H9 (cell line): ENCODE measurements at places on chromosomes 13 and 19. TPM values are rescaled to one million over a fixed set of nuclear protein-coding genes. Genes with fewer than 3 reads are reported as not detected.

GRCh38 chr19:30671622-30672051 is 299.5 kb downstream of the ZNF536 start:
- no peaks in the 10 kb centered on the region for H3K27me3 ChIP-seq
- H3K4me3 ChIP-seq: no peak overlapping the region
- H3K4me1 ChIP-seq: no peaks in the 10 kb centered on the region
- DNase-seq: no peak
- H3K36me3 ChIP-seq: no peaks in the 10 kb centered on the region
- H3K27ac ChIP-seq: no peak overlapping the region

- DNase-seq: peak; percentile 58
- H3K4me1 ChIP-seq: no peaks in the 10 kb centered on the region
- H3K36me3 ChIP-seq: no peaks in the 10 kb centered on the region
- no peak within 1 kb of the TSS for H3K27ac ChIP-seq
Observed at GRCh38 chr19:1512671-1513498, at the start of gene ADAMTSL5. Gene ADAMTSL5 (minus strand): TSS chr19:1513019. CDS start chr19:1510943, 2,076 bp downstream.

GRCh38 chr19:28864577-28865042 is 348.3 kb downstream of the UQCRFS1 start:
- H3K4me1 ChIP-seq: no peaks in the 10 kb centered on the region
- H3K27me3 ChIP-seq: no peaks in the 10 kb centered on the region
- H3K4me3 ChIP-seq: no peak overlapping the region
- no peak overlapping the region for H3K27ac ChIP-seq
- no peaks in the 10 kb centered on the region for H3K36me3 ChIP-seq
- no peak for DNase-seq

GRCh38 chr13:23983671-23984070 is 86.4 kb upstream of the C1QTNF9B start:
- H3K4me1 ChIP-seq: no peaks in the 10 kb centered on the region
- no peaks in the 10 kb centered on the region for H3K36me3 ChIP-seq
- no peaks in the 10 kb centered on the region for H3K27me3 ChIP-seq

DNA sequence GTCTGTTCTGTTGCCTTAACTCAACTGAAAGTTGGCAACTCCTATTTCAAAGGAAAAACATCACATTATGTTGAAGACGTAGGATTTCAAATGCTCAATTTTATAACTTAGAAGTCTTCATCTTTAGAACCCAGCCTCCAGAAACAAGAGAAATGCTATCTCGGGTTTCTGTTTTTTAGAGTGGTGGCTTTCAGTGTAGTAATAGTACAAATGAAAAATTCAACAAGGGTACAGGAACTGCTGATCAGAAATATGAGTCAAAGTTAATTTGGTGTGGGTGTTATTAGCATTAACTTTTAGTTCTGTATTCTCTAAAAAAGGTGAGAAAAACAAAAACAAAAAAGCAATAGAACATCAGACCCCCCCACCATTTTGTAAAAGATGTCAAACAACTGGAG is 56.6 kb upstream of the FLT1 start:
- H3K4me1 ChIP-seq: no peaks in the 10 kb centered on the region; the same call in 1 of the 2 replicates
- DNase-seq: no peak
- H3K36me3 ChIP-seq: no peaks in the 10 kb centered on the region; the same call in 2 of the 3 replicates
- no peak overlapping the region for H3K27ac ChIP-seq

- no peaks in the 10 kb centered on the region for H3K4me1 ChIP-seq
- H3K36me3 ChIP-seq: no peaks in the 10 kb centered on the region
- H3K27me3 ChIP-seq: no peaks in the 10 kb centered on the region
- no peak for DNase-seq
- H3K4me3 ChIP-seq: no peak overlapping the region
- no peak overlapping the region for H3K27ac ChIP-seq
Observed at GRCh38 chr13:71727042-71727441, 140.0 kb downstream of the DACH1 start.

- no peaks in the 10 kb centered on the region for H3K36me3 ChIP-seq
- H3K27me3 ChIP-seq: no peaks in the 10 kb centered on the region
- H3K27ac ChIP-seq: no peak overlapping the region
- H3K4me1 ChIP-seq: no peaks in the 10 kb centered on the region
Observed at GRCh38 chr19:6406401-6406800, 13.4 kb upstream of the GTF2F1 start.

- H3K36me3 ChIP-seq: no peaks in the 10 kb centered on the region
- H3K27me3 ChIP-seq: no peaks in the 10 kb centered on the region
- no peak overlapping the region for H3K4me3 ChIP-seq
- H3K27ac ChIP-seq: no peak overlapping the region
Observed at GRCh38 chr13:41019578-41020347, 647 bp upstream of the ELF1 start.

GRCh38 chr19:11451327-11451870 is 16.0 kb downstream of the PRKCSH start:
- H3K27ac ChIP-seq: no peak overlapping the region
- H3K36me3 ChIP-seq: peaks cover 8% of the 10 kb centered on the region; the same call in 2 of the 3 replicates
- H3K4me1 ChIP-seq: no peaks in the 10 kb centered on the region
- no peaks in the 10 kb centered on the region for H3K27me3 ChIP-seq

DNA sequence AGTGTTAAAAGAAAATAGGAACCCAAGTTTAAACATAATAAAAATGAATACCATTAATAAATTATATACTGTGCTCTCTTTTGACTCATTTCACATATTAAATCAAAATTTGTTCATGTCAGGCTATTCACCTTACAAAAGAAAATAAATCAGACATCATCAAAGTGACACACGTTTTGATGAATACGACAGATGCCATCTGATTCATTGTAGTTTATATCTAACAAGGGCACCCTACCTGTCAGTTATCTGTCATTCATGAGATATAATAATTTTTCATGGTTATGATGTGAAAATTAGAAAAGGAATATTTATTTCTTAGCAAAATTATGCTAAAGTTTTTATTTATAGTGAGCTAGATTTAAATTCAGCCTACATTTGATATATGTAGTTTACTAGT is 188.1 kb upstream of the PCDH17 start:
- H3K4me3 ChIP-seq: no peak overlapping the region
- DNase-seq: no peak
- no peaks in the 10 kb centered on the region for H3K27me3 ChIP-seq
- H3K36me3 ChIP-seq: no peaks in the 10 kb centered on the region

DNA sequence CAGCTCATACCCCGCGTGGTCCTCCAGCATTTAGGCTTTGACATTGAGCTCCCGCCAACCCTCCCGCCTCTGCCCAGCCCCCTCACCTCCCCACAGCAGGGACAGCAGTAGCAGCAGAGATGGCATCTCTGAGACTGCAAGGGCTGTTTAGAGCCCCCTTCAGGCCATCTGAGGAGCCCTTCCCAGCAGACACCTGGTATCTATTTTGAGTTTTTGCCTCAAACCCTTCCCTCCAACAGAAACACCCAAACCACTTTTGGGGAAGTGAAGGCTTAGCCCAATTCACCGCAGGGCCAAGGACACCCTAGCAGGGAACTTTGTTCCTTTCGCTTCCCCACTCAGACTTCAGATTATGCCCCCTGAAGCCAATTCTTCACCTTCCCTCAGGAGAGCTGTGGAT is 6.3 kb upstream of the ZNF175 start:
- H3K4me3 ChIP-seq: no peak overlapping the region
- H3K36me3 ChIP-seq: no peaks in the 10 kb centered on the region; the same call in 1 of the 2 replicates
- H3K27me3 ChIP-seq: no peaks in the 10 kb centered on the region
- no peaks in the 10 kb centered on the region for H3K4me1 ChIP-seq
- peak; percentile 51 for DNase-seq

DNA sequence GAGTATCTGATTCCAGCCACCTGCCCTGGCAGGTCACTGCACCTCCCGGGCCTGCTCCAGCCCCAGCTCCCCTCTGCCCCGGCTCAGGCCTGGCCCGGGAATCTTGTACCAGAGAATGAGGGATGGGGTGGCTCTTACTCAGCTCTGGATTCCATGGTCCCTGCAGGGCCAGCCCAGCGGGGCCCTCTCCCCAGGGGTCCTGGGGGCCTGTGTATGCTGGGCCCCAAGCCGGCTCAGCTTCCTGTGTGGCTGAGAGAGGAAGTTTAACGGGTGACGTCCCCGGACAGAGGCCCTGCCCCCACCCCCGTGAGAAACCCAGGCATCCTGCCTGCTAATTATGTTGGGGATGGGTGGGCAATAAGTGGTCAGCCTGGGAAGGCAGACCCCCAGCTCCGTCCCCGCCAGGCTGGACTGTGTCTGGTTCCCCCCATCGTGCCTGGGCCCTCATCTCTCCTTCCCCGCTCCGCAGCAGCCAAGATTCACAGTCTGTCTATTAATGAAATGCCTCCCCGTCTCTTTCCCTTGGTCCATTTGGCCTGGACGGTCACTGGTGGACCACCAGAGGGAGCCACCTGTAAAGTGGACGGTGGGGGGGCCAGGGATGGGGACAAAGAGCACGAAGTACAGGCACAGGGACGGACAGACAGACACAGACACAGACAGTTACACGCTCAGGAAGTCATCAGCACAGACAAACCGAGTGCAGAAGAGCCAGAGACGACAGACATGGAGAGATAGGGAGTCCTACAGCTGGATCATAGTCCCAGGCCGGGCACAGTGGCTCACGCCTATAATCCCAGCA is at the start of gene DENND1C:
DENND1C (minus strand) TSS at position 247 of the 802 bp plus-strand sequence; CDS start at position 155, 92 bp downstream.
- DNase-seq: peak; percentile 61
- H3K36me3 ChIP-seq: no peaks in the 10 kb centered on the region
- H3K4me3 ChIP-seq: peak within 1 kb of the TSS; percentile 39; the same call in 2 of the 3 replicates
- H3K27me3 ChIP-seq: no peaks in the 10 kb centered on the region
- no peaks in the 10 kb centered on the region for H3K4me1 ChIP-seq

GRCh38 chr13:94667190-94667589 is 45.2 kb downstream of the SOX21 start:
- peaks cover 3% of the 10 kb centered on the region; the same call in 1 of the 2 replicates for H3K4me1 ChIP-seq
- H3K4me3 ChIP-seq: no peak overlapping the region
- H3K27me3 ChIP-seq: no peaks in the 10 kb centered on the region
- H3K36me3 ChIP-seq: no peaks in the 10 kb centered on the region
- no peak overlapping the region for H3K27ac ChIP-seq
- no peak for DNase-seq

DNA sequence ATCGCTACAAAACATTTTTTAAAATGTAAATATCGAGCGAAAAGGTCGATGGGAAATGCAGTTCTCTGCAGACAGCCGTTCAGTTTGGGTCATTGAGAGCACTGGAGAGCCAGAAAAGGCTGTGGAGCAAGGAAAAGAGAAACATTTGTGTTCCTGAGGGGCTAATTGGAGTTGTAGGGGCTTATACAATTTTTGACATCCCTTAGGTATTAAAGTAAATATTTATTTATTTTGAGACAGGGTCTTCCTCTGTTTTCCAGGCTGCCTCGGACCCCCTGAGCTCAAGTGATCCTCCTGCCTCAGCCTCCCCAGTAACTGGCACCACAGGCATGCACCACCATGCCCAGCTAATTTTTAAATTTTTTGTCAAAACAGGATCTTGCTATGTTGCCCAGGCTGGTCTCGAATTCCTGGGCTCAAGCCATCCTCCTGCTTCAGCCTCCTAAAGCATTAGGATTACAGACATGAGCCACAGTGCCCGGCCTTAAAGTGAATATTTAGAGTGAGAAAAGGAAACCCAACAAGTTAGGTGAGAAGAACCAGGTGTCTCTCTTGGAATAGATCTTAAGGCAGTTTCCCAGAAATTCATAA is 825 bp upstream of the YIF1B start:
- H3K27me3 ChIP-seq: peaks cover 9% of the 10 kb centered on the region; the same call in 1 of the 2 replicates
- peak overlapping the region; percentile 91 for H3K4me3 ChIP-seq
- H3K36me3 ChIP-seq: no peaks in the 10 kb centered on the region
- DNase-seq: no peak
- H3K27ac ChIP-seq: peak overlapping the region; percentile 38
- H3K4me1 ChIP-seq: no peaks in the 10 kb centered on the region; the same call in 1 of the 2 replicates

DNA sequence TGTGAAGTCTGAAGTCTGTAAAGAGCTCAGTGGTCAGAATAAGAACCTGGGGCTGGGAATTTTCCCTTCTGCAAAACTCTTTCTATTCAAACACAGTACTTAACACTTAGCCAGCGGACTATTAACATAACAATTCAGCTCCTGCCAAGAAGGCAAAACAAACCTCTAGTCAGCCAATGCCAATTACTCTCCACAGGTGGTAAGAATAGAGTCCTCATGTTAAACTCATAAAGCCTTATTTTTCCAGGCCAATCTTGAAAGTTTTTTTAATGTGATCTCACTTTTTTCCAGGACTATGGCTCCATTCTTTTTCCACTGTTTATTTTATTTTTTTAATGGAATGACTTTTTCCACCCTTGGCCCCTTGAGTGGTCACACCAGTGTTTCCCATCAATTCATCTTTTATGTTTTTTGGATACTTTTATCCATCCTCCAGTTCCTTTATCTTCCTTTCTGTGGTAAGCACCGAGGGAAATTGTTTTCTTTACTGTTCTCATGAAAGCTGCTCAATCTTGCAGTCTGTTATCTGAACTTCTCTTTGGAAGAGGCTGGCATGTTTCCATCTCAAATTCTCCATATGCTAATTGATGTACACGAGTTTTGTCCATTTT is 217.3 kb downstream of the LHFPL6 start:
- H3K4me3 ChIP-seq: no peak overlapping the region
- peaks cover 80% of the 10 kb centered on the region for H3K27me3 ChIP-seq
- H3K36me3 ChIP-seq: no peaks in the 10 kb centered on the region
- H3K4me1 ChIP-seq: no peaks in the 10 kb centered on the region; the same call in 1 of the 2 replicates
- DNase-seq: peak; percentile 47

DNA sequence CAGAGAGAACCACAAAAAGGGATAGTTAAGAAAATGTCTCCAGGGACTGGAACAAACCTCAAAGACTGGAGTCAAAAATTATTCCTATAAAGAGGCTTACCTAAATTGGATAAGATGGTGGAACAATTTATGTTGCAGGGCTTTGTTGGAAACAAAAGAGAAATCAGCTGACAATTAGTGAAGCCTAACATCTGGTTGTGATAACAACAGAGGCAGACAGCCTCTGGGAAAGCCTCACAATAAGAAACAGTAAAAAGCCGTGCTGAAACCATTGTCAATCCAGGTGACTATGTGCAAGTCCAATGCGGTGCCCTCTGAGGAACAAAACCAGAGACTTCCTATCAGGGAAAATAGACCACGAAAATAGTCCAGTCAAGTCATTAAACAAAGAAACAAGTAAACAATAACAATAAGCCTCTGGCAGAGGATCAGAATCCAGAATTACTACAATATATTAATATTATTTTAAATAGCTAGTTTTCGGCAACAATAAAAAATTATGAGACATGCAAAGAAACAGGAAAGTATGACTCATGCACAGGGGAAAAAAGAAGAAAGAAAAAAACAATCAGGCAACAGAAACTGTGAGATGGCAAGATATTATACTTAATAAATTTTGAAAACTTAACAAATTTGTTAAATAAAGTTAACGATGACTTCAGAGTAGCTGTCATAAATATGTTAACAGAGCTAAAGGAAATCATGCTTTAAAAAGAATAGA is 99.7 kb upstream of the RXFP2 start:
- DNase-seq: no peak
- H3K27me3 ChIP-seq: no peaks in the 10 kb centered on the region
- no peak overlapping the region for H3K27ac ChIP-seq
- H3K4me3 ChIP-seq: no peak overlapping the region
- H3K4me1 ChIP-seq: no peaks in the 10 kb centered on the region

DNA sequence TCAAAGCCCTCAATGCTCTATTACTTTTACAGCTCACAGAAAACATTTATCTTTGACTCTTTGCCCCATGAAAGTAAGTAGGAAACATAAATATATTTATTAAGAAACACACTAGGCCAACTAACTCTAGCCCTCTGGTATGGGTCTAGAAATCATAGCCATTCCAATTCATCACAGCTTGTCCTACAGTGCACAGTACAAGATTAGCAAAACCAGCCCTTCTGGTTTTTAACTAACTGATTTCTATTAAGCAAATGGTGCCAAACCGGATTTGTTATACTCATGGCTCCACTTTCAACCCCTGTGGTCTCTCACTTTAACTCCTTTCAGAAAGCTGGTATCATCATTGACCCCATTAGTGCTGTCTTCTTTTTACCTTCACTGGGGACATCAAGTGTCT is 5.6 kb upstream of the LRRC63 start:
- H3K36me3 ChIP-seq: no peaks in the 10 kb centered on the region
- H3K4me3 ChIP-seq: no peak overlapping the region
- no peak overlapping the region for H3K27ac ChIP-seq
- H3K4me1 ChIP-seq: no peaks in the 10 kb centered on the region
- no peak for DNase-seq

Gene LYPD3
- 1.8 TPM in 2 replicates for total RNA-seq

Gene ONECUT3
- 0.04 and 0.07 TPM in 2 replicates for total RNA-seq

Gene COMP
- 0.15 TPM in 1 of 2 replicates, not detected in the other for total RNA-seq

Gene UGGT2
- 31.3 and 34.5 TPM in 2 replicates for total RNA-seq

Gene LRG1
- total RNA-seq: 0.24 and 0.50 TPM in 2 replicates
